Activated B cell treated with CpG ODN at 0.5 μM for 24 hours (primary cell): ENCODE measurements at places on chromosomes 16 and 17. TPM values are rescaled to one million over a fixed set of nuclear protein-coding genes. Genes with fewer than 3 reads are reported as not detected.

- no peak for DNase-seq
These were observed 7.5 kb downstream of the MARCHF10 start for GRCh38 chr17:62800585-62800984.

The RCVRN gene
- total RNA-seq: 0.38 and 0.51 TPM in 2 replicates

- no peak for DNase-seq
These were observed 1.2 kb downstream of the RPH3AL start for GRCh38 chr17:351449-351738.

DNA sequence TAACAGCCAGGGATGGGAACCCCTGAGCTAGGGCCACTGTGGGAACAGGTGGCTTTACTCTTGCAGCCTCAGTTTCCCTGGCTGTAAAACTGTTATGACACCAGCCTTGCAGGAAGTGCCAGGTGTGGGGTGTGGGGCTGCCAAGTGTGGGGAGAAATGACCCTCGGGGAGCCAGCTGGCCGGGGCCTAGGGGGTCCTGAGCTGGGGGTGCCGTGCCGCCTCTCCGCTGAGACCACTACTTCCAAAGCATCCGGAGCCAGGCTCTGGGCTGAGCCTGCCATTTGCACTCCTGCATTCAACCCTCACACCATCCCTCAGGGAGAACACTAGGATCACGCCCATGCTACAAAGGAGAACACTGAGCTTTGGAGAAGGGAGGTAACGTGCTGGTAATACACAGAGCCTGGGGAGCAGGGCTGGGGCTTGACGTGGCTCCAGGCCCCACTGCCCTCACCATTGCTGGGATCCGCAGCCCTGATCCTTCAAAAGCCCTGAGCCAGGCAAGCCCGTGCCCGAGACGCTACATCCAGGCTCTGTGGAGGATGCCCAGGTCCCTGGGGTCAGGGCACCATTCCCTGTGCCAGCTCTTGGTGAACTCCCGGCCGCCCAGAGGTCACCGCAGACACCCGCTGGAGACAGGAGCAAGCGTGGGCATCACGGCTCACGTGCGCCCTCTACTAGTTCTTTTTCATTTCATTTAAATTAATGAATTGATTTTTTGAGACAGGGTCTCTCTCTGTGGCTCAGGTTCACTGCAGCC lies 28.8 kb upstream of the GINS2 start:
- peak; percentile 38 for DNase-seq

The PPM1E gene
- total RNA-seq: 0.02 and 0.07 TPM in 2 replicates

- DNase-seq: no peak
These were observed 24.1 kb downstream of the NPRL3 start for GRCh38 chr16:114327-114726.

DNA sequence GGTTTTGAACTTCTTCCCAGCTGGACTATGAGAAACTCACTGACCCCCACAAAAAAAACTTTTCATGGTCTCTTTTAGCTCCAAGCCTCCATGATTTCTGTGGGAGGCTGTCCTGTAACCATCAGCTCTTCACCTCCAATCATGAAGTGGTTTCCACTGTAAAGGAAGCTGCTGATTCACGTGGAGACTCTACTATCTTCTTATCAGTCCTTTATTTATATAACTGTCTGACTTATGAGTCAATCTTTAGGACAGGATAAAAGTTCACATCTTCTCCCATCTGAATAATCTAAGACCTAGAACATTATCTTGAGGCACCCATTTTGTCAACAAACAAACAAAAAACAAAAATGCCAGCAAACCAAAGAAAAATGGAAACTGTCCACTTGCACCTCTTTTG lies 409.9 kb downstream of the SLC39A11 start:
- DNase-seq: no peak

The SDK2 gene
- total RNA-seq: 1.7 and 2.5 TPM in 2 replicates

GRCh38 chr16:23949630-23950290 lies 114.0 kb downstream of the PRKCB start:
- DNase-seq: peak; percentile 53

DNA sequence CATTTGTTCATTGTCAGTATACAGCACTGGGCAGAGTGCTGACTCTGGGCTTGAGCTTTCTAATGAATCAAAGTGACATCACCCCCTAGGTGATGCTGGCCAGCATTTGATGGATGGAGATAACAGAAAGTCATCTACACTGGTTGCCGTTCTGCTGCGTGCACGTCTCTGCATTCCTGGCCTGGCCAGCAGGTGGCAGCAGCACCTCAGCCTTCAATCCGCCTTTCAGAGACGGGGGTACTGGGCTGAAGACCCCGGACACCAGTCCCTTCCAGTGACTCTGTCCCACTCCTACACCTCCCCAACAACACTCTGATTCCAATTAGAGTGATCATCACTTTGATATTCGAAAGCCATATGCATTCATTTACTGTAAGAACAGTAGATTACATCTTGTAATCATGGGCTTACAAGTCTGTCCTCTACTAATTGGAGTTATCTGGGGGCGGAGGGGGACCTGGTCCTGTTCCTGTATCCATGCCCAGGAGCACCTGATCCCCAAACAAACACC lies 6.0 kb downstream of the CPSF4L start:
- peak; percentile 51 for DNase-seq

GRCh38 chr17:61700252-61700651 lies 109.2 kb upstream of the NACA2 start:
- DNase-seq: no peak

- DNase-seq: no peak
These were observed 59.9 kb downstream of the EPN2 start for GRCh38 chr17:19296786-19297778.

The CACNA1G gene
- total RNA-seq: 0.07 TPM in 1 of 2 replicates, not detected in the other

The HIGD1B gene
- not detected in 2 replicates for total RNA-seq

- DNase-seq: no peak
These were observed 79.6 kb upstream of the CLEC18B start for GRCh38 chr16:74500907-74501306.
